ENCODE measurements at places on chromosomes 13 and 19. TPM values are rescaled to one million over a fixed set of nuclear protein-coding genes. Genes with fewer than 3 reads are reported as not detected.

Gene COX7A1
- total RNA-seq, result 9.5 TPM

Gene OR7D2
- total RNA-seq, result not detected

Gene PCDH8
- not detected for total RNA-seq

Gene SKA3
- total RNA-seq, result 17.3 TPM

Gene ANKRD10
- 65.0 TPM for total RNA-seq

Gene KISS1R
- total RNA-seq, result not detected

Gene FFAR2
- not detected for total RNA-seq
